ENCODE measurements at places on chromosomes 4 and X. TPM values are rescaled to one million over a fixed set of nuclear protein-coding genes. Genes with fewer than 3 reads are reported as not detected.

- no peak for DNase-seq
Observed at GRCh38 chr4:37818752-37819151, 7.7 kb upstream of the PGM2 start.

DNA sequence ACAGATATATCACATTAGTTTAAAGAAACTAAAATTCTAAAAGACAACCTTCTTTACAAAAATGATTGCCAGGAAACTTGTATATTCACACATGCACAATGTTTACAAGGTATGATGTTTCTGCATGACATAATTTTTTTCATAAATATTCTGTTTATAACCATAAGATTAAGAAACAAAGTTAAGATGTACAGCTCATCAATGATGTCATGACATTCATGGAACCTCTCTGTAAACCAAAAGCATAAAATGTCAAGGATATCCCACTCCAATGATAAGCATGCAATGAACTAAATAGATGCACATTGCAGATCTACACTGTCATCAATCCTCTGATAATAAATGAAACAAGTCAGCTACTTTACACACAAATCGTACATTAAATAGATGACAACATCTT lies 136.0 kb downstream of the MAB21L2 start:
- no peak for DNase-seq

DNA sequence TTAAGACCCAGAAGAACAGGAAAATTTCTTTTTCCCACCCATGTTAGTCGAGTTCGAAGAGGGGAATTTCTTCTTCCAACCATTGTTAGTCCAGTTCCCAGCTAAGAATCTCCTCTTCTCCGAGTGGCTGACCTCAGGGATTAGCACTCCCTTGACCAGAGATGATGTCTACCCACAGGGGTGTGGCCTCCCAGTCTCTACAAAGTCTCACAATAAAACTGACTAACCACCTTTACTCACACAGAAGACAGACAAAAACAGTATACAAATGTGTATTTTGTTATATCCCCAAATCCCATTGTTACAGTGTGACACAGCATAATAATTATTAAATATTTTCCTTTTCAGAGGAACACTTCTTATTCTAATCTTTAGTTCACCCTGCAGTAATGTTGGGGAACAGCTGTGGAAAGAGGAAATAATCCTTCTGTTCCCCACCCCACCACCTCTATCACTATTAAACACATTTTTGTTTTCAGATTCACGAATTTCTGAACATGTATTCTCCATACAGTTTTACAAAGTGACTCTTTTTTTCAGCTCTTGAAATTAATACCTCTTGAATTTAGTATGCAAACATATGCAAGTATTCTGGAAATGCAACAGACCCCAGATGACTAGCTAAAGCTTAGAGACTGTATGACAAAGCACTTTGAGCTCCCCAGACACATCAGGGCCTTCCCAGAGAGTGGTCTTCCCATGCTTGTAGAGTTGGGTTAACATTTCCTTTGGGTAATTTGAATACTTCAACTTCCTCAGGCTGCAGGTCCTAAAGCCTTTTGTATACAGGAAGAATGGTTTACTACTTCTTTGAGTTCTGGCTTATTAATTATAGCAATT lies 62.5 kb upstream of the NFKB1 start:
- no peak for DNase-seq

DNA sequence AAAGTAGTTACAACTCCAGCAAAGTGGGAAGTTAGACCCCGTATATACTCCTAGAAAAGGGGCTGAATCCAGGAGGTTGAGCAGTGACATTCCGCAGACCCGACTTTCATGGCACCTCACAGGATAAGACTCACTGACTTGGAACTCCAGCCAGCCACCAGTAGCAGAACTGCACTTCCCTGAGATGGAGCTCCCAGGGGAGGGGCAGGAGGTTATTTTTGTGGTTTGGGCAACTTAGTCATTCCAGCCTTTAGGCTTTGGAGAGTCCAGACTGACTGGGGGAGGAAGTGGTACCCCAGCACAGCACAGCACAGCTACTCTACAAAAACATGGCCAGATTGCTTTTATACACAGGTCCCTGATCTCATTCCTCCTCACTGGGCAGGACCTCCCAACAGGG lies 319.1 kb downstream of the PCDH19 start:
- no peak for DNase-seq

YY2 gene
- 0.58 TPM for total RNA-seq
